NCI-H1105 (cell line): ENCODE measurements at places on chromosomes 7 and 10.

DNA sequence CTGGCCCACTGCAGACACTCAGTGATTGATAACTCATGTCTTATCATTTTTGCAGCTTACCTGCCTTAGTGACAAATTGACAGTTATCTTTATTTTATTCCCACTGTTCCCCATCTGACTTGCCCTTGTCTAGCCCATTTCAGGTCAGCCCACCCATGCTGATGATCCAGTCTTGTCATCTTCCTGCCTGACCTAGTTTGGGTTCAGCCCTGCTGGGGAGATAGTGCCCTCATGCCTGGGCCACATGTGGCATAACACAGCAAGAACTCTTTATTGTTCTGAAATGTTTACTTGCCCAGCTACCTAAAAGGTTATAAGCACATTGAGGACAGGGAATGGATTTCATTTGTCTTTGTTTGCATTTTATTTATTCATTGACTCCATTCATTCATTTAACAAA lies 75.6 kb downstream of the ENTPD1 start:
- no peak for DNase-seq

DNA sequence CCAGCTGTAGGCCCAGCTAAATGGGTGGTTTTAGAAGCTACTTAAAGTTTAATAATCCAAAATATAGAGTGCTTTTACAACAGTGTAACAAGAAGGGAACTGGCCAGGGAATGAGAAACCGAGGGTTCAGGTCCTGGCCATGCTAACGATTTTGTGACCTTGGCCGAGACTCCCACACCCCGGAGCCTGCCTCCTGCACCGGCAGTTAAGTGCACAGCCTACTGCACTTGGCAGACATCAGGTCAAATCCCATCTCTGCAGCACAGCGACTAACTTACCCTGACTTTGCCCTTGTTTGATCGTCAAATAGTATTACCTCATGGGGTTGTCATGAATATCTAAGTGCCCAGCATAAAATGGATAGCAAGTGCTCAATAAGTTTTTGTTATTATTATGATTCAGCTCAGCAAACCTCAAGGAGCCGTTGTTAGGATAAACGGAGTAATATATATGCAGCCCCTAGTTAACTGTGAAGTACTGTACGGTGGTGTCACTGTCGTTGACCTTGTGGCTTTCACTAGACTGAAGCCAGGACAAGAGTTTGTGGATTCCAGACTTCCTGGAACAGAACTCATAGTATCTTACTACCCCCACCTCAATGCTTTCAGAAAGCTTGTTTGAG lies 35.5 kb downstream of the LYZL1 start:
- DNase-seq, result no peak

GRCh38 chr7:123795917-123796316 lies 47.1 kb upstream of the WASL start:
- DNase-seq, result no peak

DNA sequence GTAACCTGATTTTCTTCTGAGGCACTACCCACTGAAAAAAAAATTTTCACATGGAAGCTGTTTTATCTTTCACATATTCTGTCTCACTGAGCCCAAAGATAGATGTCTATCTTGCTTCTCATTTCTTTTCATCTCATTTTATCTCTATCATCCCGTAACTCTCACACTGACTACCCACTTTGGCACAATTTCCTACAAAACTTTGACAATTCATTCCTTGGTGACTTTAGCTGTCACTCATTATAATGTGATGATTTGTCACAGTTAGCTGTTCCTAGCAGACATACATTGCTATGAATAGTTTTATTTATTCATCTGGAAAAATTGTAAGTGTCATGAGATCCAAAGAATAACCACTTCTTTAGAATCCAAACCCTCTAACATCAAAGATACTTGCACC lies 589.9 kb upstream of the TEX47 start:
- no peak for DNase-seq

DNA sequence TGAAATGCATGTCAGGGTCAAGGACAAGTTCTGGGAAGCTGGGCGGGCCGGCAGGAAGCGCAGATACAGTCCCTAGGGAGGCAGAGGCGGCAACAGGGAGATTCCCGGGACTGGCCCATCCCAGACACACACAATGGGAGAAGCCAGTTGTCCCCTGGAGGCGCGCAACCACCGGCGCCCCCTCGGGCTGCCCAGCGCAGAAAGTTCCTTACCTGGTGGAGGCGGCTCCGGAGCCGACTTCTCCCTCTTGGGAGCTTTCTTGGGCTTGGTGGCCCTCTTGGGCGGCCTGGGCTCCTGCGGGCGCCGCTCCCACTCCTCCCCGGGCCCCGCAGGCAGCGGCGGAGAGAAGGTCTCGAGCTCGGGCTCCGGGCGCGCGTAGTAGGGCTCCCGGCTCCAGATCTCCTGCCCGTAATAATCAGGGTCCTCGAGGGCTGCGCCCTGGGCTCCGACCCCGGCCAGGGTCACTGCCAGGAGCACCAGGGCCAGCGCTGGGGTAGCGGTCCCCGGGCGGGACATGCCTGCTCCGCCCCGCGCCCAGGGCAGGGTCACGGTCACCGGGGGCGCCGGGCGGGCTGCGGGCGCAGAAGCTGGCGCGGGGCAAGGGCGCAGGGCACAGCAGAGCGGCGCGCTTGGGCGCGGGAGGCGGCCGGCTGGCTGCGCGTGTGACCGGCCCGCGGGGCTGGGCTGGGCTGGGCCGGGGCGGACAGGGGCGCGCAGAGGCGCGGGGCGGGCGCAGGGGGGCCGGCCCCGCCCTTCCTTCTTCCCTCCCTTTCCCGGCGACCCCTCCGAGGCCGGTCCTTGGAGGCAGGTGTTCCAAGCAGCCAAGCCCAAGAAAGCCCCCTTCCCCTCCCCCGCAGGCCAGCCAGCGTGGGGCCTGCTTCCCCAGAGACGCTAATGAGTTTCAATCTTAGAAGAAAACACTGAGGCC lies at the start of gene CPXM2:
TSS of gene CPXM2 (minus strand) at position 664 of the 928 bp plus-strand sequence. CDS start at position 516, 148 bp downstream.
- DNase-seq, result no peak

GRCh38 chr10:59843748-59844147 lies 62.6 kb downstream of the CCDC6 start:
- DNase-seq, result no peak

- no peak for DNase-seq
Observed at GRCh38 chr10:48627984-48628609, 23.2 kb upstream of the ARHGAP22 start.

- no peak for DNase-seq
Observed at GRCh38 chr7:158281441-158281840, 306.2 kb downstream of the PTPRN2 start.

DNA sequence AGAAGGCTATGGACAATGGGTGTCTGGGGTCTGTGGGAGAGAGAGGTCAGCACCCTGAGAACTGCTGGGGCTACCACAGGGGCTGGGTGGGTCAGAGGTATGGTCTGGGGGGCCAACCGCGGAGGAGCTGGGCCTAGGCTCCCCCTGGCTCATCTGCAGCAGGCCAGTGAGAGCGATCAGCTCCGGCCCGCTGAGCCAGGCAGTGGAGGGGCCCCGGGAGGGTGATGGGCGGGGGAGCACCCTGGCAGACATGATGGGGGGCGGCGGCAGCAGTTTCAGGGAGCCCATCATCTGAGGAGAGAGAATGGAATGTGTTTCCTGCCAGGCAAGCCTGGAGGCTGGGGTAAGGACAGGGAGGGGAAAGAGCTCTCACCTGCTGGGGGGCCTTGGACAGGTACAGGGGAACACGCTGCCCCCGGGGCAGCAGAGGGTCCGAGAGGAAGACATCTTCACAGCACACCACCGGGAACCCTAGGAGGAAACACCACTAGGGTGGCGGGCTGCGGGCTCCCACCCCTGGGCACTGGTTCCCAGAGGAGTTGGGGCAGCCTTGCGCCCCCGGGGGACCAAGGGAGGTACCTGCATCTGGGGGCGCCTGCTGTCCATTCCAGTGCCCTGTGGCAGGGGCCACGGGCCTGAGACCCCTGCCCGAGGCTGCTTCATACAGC lies 1.3 kb downstream of the SAP25 start:
- DNase-seq, result no peak

GRCh38 chr7:116918704-116919103 lies 34.6 kb upstream of the ST7 start:
- no peak for DNase-seq

GRCh38 chr10:78865931-78866717 lies 202.6 kb upstream of the ZMIZ1 start:
- DNase-seq, result no peak

- no peak for DNase-seq
Observed at GRCh38 chr10:67609996-67610793, 85.8 kb downstream of the CTNNA3 start.

GRCh38 chr10:31677195-31678138 lies 251.2 kb downstream of the ARHGAP12 start:
- DNase-seq, result no peak

- DNase-seq, result no peak
Observed at GRCh38 chr7:42926204-42926603, 5.8 kb downstream of the PSMA2 start.

DNA sequence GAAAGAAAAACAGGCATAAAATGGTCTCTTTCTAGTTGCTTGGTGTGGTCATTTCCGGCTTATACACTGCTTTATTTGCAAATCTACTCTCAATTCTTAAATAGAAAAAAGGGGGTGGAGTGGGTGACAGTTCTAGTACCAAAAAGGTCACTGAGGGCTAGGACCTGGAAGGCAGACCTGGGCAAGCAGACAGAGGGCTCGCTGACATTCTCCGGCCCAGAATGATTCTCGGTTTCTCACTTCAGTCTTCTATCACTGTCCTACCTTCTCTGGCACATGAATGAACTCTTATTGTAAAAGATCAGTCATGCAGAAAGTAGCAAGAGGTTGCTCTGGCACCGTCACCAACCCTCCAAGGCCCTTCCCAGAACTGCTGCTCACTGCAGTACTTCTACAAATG lies 54.0 kb downstream of the MALSU1 start:
- DNase-seq, result no peak

GRCh38 chr7:32533276-32534029 lies 38.2 kb downstream of the AVL9 start:
- DNase-seq, result no peak

DNA sequence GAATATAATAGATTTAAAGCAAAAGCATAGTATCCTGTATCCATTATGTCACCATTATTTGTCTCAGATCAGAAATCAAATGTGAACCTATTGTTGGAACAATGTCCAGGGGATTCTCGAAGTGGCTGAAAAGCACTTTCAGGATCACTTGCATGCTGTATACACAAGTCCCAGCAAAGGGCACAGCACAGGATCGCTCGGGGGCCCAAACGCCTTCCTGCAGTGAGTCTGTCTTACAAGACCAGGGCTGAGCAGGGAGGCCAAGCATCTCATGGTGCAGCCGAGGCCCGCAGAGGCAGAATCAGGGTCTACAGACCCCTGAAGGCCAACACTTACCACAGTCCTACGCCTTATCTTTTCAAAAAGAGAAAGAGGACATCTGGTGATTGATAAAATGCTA lies 92.3 kb downstream of the TNS3 start:
- no peak for DNase-seq

- no peak for DNase-seq
Observed at GRCh38 chr7:100390286-100391009, 17.2 kb downstream of the PILRA start.

- DNase-seq, result no peak
Observed at GRCh38 chr7:34143402-34143801, 238.1 kb downstream of the BMPER start.

GRCh38 chr7:10483671-10484070 lies 490.0 kb upstream of the PHF14 start:
- DNase-seq, result no peak

DNA sequence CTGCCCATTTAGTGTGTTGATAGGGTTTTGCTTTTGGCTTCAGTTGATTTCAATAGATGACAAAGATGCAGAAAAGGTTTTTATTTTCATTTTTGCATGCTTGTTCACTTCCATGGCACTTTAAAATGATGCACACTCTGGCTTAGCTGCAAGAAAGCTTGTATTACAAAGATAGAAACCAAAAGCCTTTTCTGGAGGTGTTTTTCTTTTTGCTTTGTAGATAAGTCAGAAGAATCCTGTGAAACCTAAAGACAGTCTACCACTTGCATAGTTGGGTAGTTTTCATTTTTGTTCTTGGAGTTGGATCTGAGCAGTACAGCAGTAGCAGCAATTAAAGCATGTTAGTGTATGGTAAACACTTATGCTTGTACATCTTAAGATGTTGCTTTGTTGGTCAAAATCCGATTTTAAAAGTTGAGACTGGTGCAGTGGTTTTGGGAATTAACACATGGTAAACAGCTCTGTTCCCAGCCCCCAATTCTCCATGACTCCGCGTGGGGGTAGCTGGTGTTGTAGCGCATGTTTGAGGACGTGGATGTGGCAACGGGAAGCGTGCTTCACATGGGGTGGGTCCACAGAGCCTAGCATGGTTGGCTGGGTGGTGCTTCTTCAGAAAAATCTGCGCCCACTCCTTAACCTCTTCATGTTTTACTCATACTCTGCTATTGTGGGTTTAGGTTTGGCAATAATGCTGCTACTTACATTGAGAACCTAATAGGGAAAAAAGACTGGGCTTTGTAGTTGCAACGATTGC lies 19.8 kb downstream of the CCNY start:
- no peak for DNase-seq

- DNase-seq, result no peak
Observed at GRCh38 chr10:77641344-77641743, 3.7 kb upstream of the KCNMA1 start.

DNA sequence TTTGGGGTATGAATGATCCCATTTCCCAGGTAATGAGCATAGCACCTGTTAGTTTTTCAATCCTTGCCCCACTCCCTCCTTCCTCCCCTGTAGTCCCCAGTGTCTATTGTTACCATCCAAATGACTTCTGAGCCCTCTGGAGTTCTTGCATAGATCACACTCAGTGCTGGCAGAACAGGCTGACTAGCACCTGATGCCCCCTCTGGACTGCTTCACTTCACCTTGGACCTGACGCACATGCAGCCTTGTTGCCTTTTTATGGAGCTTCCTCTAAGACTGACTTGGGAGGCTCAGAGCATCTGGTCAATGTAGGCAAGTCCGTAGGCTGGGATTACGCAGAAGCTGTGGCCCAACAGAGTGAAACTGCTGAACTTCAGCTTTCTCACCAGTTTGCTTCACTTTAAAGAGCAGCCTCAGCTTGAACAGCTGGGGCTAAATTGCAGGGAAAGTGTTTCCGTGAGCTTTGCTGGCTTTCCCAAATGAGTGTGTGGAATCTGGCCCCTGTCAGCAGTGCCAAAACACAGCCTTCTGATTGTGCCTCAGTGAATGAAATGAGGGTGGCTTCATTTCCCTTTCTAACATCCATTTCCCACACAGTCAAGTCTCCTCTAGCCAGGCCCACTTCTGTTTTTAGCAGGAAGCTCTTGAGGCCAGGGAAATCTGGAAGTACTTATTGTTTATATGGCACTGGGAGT lies 48.5 kb downstream of the NXPH1 start:
- no peak for DNase-seq

DNA sequence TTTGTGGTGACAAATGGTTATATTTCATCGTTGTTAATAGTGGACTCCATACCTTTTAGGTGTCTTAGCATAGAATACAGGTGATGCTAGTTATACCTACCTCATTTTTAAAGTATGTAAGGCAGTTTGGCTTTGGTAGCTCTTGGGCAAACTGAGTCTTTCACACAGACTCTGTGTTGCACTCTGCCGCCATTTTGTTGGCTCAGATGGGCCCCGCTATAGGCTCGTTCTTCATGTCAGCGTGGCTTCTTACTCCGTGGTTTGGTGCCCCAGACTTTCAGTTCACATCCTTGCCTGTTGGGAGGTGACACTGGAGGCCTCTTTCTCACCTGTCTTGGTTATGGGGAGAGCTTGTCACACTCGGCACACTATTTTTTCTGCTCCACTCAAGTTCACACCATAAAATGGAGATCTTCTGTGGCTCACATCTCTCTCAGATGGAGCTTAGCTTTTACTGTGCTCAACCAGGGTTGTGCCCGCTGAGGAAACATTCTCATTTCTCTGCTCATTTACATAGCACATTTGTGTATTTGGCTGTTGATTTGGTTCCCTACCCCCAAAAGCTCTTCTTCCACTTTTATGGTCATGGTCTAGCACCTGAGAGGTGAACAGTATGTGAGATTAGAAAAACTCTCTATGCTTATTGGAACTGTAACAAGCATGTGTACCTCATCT lies 178.5 kb downstream of the ARID5B start:
- DNase-seq, result no peak
